GM23248 (cell line): ENCODE measurements at places on chromosomes 5 and 9. TPM values are rescaled to one million over a fixed set of nuclear protein-coding genes. Genes with fewer than 3 reads are reported as not detected.

Gene TPRN
- 7.8 and 14.3 TPM in 2 replicates for total RNA-seq

Gene PITX1
- total RNA-seq, result not detected in 2 replicates

Gene RUSC2
- total RNA-seq, result 74.0 and 78.4 TPM in 2 replicates

Gene CAMLG
- 26.2 and 35.3 TPM in 2 replicates for total RNA-seq

Gene ZNF883
- 6.2 and 6.6 TPM in 2 replicates for total RNA-seq

DNA sequence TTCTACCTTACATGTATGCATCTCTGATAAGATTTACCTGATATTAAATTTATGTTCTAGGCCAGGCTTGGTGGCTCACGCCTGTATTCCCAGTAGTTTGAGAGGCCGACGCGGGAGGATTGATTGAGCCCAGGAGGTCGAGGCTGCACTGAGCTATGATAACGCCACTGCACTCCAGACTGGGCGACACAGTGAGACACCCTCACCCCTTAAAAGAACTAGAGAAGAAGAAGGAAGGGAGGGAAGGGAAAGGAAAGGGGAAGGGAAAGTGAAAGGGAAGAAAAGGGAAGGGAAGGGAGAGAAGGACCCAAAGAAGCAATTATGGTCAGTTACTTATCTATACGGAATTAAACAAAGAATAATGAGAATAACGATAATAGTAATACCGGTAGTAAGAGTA lies 1.2 kb upstream of the RFK start:
- no peaks in the 10 kb centered on the region for H3K27me3 ChIP-seq
- no peaks in the 10 kb centered on the region for H3K36me3 ChIP-seq
- H3K4me3 ChIP-seq, result peak overlapping the region; percentile 73
- H3K27ac ChIP-seq, result peak overlapping the region; percentile 93

DNA sequence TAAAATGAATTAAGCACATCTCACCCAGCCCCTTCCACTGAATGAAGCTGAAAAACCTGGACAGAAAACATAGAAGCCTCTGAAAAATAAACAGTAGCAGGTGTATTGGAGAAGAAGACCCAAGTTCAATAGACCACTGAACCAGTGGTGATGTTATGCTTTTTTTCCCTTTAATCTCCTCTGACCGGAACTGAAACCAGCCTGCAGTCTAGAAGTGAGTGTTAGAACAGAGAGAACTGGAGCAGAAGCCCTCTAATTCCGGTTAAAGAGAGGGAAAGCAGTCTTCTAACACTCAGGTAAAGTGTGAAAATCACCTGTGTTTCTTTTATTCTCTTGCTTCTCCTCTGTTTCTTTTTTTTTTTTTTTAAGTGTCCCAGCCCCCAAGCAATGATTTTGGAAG lies 83.5 kb upstream of the CCL21 start:
- H3K27ac ChIP-seq, result no peak overlapping the region
- no peak overlapping the region for H3K4me3 ChIP-seq
- peaks cover 17% of the 10 kb centered on the region for H3K27me3 ChIP-seq
- DNase-seq, result no peak
- no peaks in the 10 kb centered on the region for H3K36me3 ChIP-seq

GRCh38 chr9:22913026-22913425 lies 466.4 kb downstream of the DMRTA1 start:
- no peak overlapping the region for H3K27ac ChIP-seq
- no peak overlapping the region for H3K4me3 ChIP-seq
- no peak for DNase-seq
- H3K4me1 ChIP-seq, result no peaks in the 10 kb centered on the region
- no peaks in the 10 kb centered on the region; the same call in 1 of the 2 replicates for H3K27me3 ChIP-seq

DNA sequence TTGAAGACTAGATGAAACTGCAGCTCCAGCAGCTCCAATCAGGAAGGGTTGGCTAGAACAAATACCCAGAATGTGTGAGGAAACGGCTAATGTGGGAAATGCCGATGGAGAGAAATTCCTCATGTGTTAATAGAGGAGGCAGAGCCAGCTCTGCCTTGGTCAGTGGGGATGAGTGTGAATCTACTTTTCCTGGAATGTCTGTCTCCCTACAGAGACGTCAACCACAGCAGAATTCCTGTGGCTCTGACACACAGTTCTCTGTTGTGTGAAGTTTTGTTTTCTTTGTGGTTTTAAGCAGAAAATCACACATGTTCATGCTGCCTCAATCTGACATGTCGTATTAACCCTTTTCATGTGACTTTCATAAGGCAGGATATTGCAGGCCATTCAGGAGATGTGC lies 476.6 kb upstream of the WWC1 start:
- no peaks in the 10 kb centered on the region for H3K36me3 ChIP-seq
- no peaks in the 10 kb centered on the region for H3K27me3 ChIP-seq
- peaks cover 59% of the 10 kb centered on the region for H3K4me1 ChIP-seq
- no peak overlapping the region for H3K4me3 ChIP-seq
- peak; percentile 97 for DNase-seq

DNA sequence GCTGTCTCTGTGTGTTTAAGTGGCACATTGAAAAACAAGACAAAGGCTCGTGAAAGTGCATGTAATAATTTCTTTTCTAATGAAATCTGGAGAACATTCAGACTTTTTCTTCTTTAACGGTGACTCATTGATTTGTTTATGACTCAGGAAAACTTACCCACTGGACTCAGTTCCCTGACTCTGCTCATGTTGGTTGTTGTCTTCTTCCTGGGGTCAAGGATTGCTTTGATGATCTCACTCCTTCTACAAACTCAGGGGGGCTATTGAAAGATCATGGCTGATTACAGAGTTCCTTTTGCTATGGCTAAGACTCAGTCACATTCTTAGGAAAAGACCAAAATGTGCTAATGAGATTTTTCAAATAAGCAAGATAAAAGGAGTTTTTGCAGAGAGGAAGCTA lies 141.1 kb upstream of the DAP start:
- H3K27ac ChIP-seq, result no peak overlapping the region
- no peak overlapping the region for H3K4me3 ChIP-seq
- H3K27me3 ChIP-seq, result peaks cover 16% of the 10 kb centered on the region
- H3K36me3 ChIP-seq, result no peaks in the 10 kb centered on the region

- H3K4me1 ChIP-seq, result 0 out of 2 replicates have a peak, but pooled peaks cover 7% of the 10 kb centered on the region
- no peak for DNase-seq
- H3K27me3 ChIP-seq, result no peaks in the 10 kb centered on the region
These were observed 166.2 kb upstream of the KLF9 start for GRCh38 chr9:70580606-70581195.

- H3K27me3 ChIP-seq, result no peaks in the 10 kb centered on the region
- no peak overlapping the region for H3K27ac ChIP-seq
- DNase-seq, result peak; percentile 78
- H3K4me3 ChIP-seq, result no peak overlapping the region
- H3K4me1 ChIP-seq, result peaks cover 5% of the 10 kb centered on the region
These were observed 233.6 kb upstream of the SLC24A2 start for GRCh38 chr9:20022410-20022809.

DNA sequence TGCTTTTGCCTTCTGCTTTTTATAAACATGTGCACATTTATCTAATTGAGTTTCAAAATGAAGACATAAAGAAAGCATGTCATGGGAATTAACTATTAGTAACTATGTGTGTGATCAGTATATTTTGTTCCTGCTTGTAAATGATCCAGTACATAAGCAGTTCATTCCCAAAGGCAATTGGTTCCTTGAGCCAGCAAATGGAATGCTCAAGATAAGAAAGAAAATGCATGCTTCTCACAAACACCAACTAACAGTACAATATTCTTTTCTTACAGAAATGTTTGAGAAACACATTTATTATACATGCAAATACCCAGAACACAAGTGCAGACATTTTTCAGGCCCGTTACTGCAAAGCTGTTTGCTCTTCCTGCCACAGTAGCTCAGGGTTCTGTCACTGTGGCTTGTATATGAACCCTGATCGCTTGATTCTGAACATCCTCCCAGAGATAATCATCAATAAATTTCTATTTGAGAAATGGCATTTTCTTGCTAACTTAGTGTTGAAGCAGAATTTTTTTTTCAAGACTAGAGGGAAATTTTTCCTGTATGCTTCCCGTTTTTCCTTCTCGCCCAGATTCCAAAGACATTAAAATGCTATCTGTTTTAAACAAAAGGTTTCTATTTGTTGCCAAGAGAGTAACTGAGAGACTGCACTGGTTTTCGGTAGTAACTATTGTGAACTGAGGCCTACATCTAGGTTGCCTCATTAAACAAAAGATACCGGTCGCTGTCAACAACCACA lies 1.9 kb downstream of the GNAQ start:
- peak overlapping the region; percentile 90 for H3K4me3 ChIP-seq
- DNase-seq, result peak; percentile 46
- H3K36me3 ChIP-seq, result no peaks in the 10 kb centered on the region
- peaks cover 42% of the 10 kb centered on the region for H3K4me1 ChIP-seq
- H3K27me3 ChIP-seq, result no peaks in the 10 kb centered on the region
- H3K27ac ChIP-seq, result peak overlapping the region; percentile 91

DNA sequence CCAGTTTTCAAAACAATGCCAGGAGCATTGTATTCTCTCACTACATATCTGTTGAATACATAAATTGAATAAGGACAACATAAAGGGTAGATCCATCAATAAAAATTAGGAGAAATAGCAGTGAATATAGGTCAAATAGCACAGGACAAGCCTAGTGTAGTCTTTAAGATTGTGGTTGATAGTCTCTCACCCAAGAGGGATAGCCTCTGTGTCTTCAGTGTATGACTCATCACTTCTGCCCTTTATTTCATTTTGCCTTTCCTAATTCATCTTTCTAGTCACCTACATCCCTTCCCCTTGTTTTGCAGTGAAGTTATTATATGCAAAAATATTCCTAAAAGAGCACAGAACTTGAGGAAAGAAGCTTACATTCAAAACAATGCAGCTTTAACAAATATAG lies 335.0 kb upstream of the TUSC1 start:
- H3K4me1 ChIP-seq, result 0 out of 2 replicates have a peak, but pooled peaks cover 10% of the 10 kb centered on the region
- H3K27ac ChIP-seq, result no peak overlapping the region
- peak; percentile 8 for DNase-seq
- no peak overlapping the region for H3K4me3 ChIP-seq
- H3K36me3 ChIP-seq, result no peaks in the 10 kb centered on the region

- no peaks in the 10 kb centered on the region for H3K27me3 ChIP-seq
- no peak overlapping the region for H3K4me3 ChIP-seq
- peak; percentile 68 for DNase-seq
- no peak overlapping the region for H3K27ac ChIP-seq
- H3K4me1 ChIP-seq, result peaks cover 11% of the 10 kb centered on the region
These were observed 76.4 kb downstream of the EPB41L4B start for GRCh38 chr9:109244179-109245132.

DNA sequence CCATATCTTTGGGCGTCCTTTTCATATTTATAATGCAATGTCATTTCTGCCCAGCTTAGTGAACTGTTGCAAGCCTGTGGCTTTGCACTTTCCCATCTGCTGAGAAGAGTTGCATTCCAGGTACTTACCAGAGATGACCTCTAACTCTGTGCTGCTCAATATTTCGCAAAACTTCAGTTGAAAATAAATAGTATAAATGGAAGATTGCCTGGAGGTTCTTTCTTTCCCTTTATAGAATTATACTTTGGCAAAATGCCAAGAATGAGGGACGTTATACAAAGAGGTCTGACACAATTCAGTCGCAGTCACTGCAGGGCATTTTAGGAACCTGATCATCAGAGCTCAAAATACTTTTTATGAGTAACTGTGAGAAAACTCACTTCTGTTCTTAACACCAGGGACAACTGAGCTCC lies 18.9 kb upstream of the VLDLR start:
- DNase-seq, result peak; percentile 41
- H3K4me3 ChIP-seq, result no peak overlapping the region
- H3K27ac ChIP-seq, result no peak overlapping the region
- H3K36me3 ChIP-seq, result no peaks in the 10 kb centered on the region

GRCh38 chr9:111743275-111743674 lies 51.5 kb downstream of the SHOC1 start:
- H3K27ac ChIP-seq, result peak overlapping the region; percentile 68
- H3K4me3 ChIP-seq, result peak overlapping the region; percentile 29
- no peaks in the 10 kb centered on the region for H3K36me3 ChIP-seq
- H3K27me3 ChIP-seq, result no peaks in the 10 kb centered on the region
- DNase-seq, result peak; percentile 87
- peaks cover 27% of the 10 kb centered on the region for H3K4me1 ChIP-seq

DNA sequence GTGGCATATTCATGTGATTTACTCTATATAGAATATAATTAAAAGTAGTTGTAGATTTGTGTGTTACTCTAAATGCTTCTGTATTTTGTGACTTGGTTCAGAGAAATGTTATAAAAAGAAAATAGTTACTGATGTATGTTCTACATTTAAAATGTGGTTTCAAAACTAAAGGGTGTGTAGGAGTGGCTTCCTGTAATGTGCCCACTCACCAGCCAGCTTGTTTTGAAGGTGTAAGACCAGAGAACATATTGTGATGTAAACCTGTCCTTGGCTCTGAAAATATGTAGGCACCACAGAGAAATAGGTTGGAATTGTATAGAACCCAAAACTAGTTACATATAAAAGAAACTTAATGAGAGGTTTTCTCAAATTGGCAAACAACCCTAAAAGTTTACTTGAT lies 51.2 kb upstream of the ARRDC3 start:
- no peak overlapping the region for H3K4me3 ChIP-seq
- no peak for DNase-seq
- H3K27me3 ChIP-seq, result no peaks in the 10 kb centered on the region
- H3K36me3 ChIP-seq, result no peaks in the 10 kb centered on the region

- no peaks in the 10 kb centered on the region for H3K36me3 ChIP-seq
- H3K27me3 ChIP-seq, result no peaks in the 10 kb centered on the region
- H3K4me1 ChIP-seq, result no peaks in the 10 kb centered on the region
- DNase-seq, result no peak
These were observed 16.7 kb upstream of the SLC25A51 start for GRCh38 chr9:37920471-37921167.

DNA sequence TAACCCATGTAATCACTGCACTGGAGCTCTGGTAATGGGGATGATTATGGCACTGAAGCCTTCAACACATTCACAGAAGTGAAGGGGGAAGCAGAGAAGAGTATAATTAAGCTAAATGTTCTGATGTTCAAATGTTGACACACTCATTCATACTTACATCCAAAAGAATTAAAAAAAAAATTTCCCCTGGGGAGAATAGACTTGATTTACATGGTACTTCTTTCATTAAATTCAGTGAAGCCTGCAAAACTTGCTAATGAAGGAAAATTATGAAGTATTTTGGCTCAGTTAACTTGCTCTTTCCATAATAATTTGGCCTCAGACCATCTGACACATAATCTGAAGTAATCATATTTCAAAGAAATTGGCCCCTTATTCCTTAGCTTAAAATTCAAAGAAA lies 428.8 kb downstream of the SH3GL2 start:
- H3K4me1 ChIP-seq, result no peaks in the 10 kb centered on the region
- H3K4me3 ChIP-seq, result no peak overlapping the region
- no peak for DNase-seq
- 0 out of 2 replicates have a peak, but pooled peaks cover 10% of the 10 kb centered on the region for H3K27me3 ChIP-seq

DNA sequence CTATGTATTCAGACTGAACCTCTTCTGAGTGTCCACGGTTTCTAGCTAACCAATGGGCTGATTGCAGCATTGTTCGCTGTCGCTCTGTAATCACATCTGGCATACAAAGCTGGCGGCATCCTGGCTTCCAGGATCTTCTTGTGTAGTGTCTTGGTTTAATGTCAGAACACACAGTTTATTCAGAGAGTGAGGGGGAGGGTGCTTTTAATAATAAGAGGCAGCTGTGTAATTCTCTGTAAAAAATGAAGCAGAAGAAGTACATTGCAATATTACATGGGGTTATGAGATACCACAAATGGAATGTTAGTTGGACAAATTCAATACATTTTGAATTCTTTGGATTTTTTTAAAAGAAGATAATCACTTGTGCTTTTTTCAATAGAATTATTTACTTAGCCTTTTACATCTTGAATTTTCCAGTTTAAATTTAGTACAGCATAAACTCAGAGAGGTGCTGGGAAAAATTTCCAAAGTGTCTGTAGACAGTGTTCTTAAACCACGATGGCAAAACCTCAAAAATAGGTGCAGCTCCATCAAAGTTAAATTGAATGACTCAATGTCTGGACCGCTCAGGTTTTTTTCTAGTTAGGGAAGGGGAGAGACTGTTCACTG lies 206.0 kb downstream of the PCSK1 start:
- peak overlapping the region; percentile 81 for H3K27ac ChIP-seq
- H3K4me3 ChIP-seq, result peak overlapping the region; percentile 36
- H3K27me3 ChIP-seq, result no peaks in the 10 kb centered on the region
- H3K36me3 ChIP-seq, result no peaks in the 10 kb centered on the region
- peaks cover 36% of the 10 kb centered on the region for H3K4me1 ChIP-seq
